Mesendoderm (in vitro differentiated cells): ENCODE measurements at places on chromosomes 16 and 17.

- DNase-seq: no peak
These were observed 9.2 kb downstream of the TELO2 start for GRCh38 chr16:1502092-1503004.

GRCh38 chr17:50464121-50464520 lies 4.6 kb downstream of the CHAD start:
- DNase-seq: no peak

- no peak for DNase-seq
These were observed 7.3 kb downstream of the C16orf54 start for GRCh38 chr16:29738514-29738913.

DNA sequence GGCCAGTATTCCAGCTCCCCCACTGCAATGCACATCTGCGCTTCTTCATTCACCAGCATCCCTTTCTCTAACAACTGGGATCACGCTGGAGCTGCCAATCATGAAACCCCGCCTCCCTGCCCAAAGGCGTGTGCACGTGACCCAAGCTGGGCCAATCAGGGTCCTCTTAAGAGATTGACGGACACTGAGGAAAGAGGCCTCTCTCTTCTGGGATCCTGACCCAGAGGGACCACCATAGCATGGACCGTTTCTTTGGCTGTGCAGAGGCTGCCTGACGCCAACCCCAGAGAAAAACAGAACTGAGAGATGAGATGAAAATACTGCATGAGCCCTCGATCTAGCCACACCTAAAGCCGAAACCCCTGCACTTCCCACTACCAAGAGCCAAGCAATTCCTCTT lies 32.0 kb downstream of the COTL1 start:
- peak; percentile 75 for DNase-seq

DNA sequence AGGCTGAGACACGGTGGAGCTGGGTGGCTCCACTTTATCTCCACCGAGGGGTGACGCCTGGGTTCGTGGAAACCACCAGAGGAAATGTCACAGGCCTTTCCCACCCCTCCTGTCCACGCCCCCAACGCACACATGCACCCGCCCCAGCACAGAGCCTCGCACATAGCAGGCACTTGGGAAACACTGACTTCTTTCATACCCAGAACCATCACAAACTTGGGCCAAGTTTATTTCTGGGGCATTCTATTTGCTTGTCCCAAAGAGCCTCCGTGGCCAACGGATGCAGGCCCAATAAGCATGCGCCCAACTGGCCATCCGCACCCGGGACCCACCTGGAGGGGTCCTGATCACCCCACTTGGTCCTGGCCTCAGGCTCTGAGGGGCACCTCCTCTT lies 3.3 kb downstream of the BCAR1 start:
- no peak for DNase-seq

DNA sequence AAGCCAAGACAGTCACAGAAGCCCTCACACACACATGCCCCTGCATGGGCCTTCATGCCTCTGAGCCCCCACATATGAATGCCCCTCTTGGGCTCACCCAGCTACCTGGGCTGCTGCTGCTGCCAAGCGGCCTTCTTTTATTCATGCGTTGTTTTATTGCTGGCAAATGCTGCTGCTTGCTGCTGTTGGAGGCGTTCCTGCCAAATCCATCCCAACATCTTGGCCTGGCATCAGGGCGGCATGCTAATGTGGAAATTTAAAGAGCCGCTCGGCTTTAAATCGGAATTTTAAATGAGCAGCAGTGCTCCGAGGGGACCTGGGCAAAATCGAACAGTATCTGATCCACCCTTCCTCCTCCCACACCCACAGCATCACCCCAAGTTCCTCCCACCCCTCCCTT lies 39.0 kb downstream of the NEUROD2 start:
- no peak for DNase-seq

DNA sequence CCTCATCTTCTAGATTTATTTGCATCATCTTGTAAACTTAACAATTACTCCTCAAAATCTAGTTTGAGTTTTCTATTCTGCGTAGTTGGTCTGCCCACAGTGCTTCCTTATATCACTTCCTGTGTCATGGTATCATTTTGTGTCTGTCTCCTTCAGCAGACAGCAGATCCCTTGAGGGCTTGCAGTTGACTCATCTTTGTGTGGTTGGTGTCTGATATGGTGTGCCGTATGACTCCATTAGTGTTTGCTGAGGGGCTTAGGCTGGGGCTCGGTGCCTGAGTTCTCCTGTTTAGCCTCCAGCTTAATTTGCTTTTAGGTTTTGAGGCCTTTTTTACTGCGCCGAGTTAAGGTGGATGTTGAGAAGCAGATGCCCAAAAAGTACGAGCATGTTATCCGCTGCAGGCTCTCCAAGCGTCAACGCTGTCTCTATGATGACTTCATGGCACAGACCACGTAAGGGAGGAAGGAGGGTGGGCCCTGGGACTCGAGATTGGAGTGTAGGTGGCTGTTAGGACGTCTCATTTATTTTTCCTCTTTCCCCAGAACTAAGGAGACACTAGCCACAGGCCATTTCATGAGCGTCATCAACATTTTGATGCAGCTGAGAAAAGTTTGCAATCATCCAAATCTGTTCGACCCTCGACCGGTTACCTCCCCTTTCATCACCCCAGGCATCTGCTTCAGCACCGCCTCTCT lies 16.9 kb downstream of the SRCAP start:
- DNase-seq: no peak
